ENCODE measurements at places on chromosomes 12 and 14.
A peak's percentile ranks its signal among the peaks of the same experiment; 100 is the strongest.

GRCh38 chr14:53226553-53226952, 73.4 kb upstream of the DDHD1 start:
- no peak for DNase-seq

DNA sequence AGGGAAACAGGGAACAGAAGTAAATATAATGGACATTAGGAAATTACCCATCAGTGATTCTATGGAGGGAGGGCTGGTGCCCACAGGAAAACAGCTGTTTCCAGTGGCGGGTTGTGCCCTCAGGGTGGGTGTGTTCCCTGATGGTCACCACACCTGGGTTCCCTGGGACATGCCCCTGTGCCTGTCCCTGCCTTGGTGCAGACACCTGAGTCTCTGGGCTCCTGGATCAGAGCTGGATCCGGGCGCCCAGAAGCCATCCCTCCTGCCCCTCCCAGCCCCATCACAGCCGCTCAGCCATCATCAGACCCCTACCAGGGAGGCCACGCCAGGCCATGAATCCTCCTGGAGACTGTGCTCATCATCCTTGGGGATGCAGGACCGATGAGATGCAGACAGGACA, 307.2 kb upstream of the SFSWAP start:
- DNase-seq: no peak

DNA sequence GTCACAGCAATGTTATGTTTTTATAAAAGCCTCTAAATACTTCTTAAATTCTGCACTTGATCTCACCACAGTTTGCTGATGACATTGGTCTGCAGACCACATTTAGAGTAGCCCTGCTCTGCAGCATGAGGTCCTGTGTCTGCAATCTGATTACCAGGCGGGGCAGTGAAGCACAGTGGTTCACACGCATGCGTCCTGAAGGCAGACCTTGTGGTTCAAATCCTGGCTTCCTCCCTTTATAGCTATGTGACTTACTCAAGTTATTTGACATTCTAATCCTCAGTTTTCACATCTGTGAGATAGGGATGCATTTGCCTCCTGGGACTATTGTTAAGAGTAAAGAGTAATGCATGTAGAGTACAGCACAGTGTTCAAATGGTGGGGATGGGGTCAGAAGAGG, 50.3 kb downstream of the BMAL2 start:
- DNase-seq: no peak

DNA sequence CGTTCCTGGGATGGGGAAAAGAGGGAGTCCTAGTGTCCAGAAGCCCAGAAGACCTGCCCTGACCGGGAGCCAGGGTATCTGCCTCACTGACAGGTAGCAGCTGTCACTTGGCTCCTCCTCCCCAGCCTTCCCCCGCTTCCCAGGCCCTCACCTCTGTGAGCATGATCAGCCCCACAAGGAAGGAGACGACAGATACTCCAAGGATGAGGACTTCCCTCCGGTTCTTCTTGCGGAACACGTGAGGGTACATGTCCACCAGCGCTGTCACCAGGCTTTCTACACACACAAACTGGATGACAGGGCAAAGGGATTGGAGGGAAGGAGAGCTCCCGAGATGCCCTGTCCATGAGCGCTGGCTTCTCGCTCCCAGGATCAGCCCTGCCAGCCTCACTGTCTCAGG, 9.9 kb upstream of the SLC6A12 start:
- no peak for DNase-seq

GRCh38 chr12:48994224-48995085, 4.7 kb downstream of the DDN start:
- no peak for DNase-seq

DNA sequence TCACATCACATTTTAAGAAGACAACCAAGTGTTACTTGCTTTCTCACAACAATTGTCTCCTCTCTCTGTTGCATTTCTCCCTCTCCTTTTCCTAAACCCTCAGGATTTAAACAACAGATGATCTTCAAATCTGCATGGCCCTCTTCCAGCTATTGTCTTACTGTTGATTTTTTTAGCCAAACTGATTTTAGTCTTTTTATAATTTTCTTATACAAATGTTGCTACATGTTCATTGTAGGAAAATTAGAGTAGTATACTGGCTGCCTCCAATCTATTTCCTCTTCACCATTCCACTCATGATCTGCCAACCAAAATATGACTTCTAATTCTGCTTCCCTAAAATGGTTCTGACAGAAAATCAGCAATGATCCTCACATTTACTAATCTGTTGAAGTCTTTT, 1.4 kb upstream of the KERA start:
- DNase-seq: no peak

DNA sequence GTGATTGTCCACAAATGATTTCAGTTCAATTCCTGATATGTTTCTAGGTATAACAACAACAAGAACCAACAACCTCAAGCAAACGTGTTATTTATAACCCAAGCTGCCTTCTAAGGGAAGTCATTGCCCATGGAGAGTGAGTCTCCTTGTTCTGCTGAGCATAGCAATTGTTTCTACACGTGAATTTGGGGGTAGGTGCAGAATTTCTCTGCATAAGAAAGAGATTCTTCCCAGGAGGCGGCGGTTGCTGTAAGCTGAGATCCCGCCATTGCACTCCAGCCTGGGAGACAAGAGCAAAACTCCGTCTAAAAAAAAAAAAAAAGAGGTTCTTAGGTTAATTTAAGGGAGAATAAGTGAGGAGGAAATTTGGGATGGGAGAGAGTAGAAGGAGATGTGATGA, 226.5 kb upstream of the PELI2 start:
- DNase-seq: no peak

GRCh38 chr12:53975064-53975471, 314 bp upstream of the HOTAIR start:
- DNase-seq: no peak

- DNase-seq: peak; percentile 39
Measured at GRCh38 chr12:96015672-96016071, 19.5 kb upstream of the HAL start.

GRCh38 chr14:104048758-104049507, 36.6 kb upstream of the ASPG start:
- peak; percentile 37 for DNase-seq

DNA sequence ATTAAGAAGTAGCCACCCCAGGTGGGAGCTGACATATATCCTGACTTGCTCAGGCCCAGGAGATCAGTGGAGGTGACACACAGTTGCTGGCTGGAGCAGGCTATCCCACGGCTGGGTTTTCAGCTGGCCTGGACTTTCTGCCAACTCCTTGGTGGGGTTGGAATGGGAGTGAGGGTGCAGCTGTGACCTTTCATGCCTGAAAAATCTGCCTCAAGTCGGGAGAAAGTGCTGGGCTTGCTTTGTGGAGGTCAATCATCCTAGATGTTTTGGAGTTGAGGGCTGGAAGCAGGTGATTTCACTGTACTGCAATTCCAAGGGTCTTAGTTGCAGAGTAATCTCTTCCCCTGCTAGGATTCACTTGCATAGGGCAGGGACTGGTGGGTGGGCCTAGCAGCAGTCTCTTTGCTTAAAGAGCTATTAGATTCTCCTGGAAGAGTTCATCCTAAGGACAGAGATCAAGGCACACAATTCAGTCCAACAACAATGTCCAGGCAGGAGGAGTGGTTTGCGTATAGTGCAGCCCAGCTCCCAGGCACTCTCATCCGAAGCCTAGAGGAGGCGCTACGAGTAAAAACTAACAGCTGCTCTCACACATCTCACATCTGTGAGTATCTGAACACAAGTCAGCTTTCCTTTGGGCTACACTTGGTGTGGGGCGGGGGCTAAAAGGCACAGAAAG, 98.1 kb downstream of the GAS2L3 start:
- DNase-seq: no peak

GRCh38 chr14:61183196-61183885, 97.8 kb downstream of the TMEM30B start:
- DNase-seq: no peak

- DNase-seq: no peak
Measured at GRCh38 chr14:56273951-56274350, 155.7 kb downstream of the PELI2 start.

DNA sequence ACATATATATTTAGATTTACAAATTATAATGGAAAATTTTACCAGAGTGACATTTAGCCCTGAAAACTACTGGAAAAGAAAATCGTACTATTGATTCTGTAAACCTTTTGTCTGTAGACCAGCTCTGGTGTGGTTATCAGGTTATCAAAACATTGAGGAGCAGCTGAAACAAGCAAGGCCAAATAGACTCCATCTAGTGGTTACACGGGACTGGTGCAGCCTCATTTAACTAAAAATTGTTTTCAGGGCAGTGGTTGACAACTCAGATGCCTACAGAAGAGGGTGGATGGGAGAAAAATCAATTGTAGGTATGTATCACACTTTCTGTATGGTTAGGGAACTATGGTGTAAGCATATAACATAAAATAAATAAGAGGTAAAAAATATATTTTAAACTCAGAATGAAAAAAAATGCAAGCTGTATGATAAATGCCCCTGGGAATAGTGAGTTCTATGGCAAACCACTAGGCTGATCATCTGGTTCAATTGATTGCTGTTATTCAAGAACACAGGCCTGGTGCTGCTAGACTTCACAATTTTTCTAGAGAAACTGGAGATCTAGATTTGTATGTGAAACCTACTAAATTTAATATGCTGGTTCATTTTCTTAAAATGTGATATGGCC, 51.2 kb downstream of the ACSS3 start:
- peak; percentile 47 for DNase-seq

- peak; percentile 10 for DNase-seq
Measured at GRCh38 chr14:60509438-60510253, 700 bp downstream of the SIX6 start.

DNA sequence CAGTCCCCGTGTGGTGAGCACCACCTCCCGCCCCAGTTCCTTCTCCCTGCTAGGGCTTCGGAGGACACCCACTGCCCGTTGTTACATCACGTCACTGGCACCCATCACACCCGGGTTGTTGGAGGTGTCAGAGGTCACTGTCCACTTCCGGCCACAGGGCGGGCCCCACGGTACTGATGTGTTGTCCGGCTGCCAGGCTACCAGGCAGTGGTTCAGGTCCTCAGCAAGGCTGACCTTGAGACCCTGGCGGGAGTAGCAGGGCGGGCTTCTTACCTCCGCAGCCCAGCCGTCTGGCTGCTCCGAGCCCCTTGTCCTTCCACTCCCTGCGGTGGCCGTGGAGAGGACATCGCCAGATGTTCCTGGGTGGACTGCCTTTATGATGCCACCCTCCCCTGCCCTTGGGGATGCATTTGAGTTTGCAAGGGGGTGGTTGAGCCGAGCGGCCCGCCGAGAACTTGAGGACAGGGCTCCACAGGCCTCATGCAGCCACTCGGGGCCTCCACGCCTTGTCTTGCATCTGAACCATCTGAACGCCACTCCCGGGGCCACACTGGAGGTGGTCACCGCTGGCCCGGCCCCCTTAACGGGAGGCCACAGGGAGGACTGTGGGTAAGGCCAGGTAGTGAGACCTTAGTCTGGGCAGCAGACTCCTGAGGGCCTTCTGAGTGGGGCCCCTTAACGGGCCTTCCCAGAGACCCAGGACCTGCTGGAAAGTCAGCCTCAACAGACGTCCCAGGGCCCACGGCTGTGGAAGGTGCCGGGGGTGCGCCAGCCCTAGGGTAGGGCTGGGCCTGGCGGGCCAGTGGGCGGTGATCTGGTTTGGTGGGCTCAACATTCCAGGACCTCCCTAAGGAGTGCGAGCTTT, 27.1 kb upstream of the PLD4 start:
- no peak for DNase-seq

DNA sequence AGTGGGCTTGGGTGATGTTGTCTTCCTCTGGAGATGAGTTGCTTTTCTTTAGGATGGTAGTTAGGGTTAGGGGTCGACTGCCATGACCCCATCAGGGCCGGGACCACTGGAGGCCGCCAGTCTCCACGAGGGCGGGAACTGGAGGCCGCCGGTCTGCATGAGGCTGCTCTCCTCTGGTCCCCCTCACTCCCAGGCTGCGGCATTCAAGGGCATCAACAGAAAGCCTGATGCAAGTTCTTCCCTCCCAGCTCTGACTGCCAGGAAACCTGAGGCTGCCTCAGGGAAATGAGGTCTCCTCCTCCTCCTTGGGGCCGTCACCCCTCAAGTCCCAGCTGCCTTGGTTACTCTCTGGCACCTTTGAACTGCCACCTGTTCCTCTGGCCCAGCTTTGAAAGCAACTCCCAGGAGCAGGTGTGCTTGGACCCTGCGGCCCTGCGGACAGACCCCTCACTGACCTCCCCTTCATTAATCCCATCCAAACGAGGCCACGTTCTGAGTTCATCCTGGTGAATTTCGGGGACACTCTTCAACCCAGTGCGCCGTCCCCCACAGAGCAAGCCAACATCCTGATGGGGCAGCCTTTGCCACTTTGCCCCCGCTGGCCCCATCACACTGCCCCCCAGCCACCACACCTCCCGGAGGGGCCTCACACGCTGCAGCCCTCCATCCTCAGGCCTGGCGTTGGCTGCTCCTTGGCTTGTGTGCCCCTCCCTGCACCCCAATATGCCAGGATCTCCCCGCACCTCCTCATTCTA, 37.2 kb upstream of the FBRSL1 start:
- no peak for DNase-seq

DNA sequence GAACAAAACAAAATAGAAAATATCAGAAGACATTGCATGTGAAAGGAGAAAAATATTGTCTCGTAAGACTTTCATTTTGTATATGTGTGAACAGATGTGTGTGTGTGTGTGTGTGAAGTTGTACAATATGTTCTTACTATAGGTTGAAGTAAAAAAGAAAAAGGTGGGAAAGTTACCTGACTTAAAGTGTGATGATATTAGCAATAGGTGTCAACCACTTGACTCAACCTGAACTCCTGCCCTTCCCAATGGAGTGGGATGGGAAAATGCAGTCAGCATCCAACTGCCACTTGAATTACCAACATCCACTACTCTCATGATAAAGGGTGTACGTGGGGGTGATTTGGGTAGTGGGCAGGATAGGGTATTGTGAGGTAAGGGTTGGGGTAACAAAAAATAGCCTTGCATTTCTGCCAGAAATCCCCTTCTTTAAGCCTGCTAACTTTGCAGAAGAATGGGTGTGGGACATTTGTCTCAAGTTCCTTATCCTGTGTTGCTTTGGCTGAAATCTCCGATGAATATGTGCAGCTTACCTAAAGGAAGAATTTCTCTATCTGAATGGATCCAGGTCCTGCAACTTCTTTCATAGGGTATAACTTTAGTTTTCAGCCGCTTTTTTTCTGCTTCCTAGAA, 181.6 kb downstream of the CHST11 start:
- DNase-seq: no peak

DNA sequence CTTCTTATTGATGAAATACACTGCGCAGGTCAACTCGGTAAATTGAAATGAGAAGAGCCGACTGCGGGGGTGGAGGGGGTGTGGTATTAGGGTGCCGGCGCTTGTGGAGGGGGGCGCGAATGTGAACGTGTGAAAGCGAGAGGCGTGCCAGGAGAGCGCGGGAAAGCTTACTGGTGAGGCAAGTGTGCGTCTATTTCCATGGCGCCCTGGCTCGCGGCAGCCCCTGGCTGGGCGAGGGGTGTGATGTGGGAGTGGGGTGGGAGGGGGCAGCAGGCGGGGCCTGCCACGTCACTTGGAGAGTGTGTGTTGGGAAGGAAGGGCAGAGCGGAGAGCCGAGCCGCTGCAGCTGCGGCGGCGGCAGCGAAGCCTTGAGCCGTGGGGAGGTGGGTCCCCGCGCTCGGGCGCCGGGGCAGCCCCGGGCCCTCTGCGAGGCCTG, 88.8 kb downstream of the GALNT8 start:
- DNase-seq: no peak

GRCh38 chr14:26121181-26121580, 476.7 kb downstream of the NOVA1 start:
- no peak for DNase-seq

- DNase-seq: no peak
Measured at GRCh38 chr12:109475121-109475520, 2.0 kb downstream of the KCTD10 start.

GRCh38 chr12:114294303-114294685, 111.7 kb downstream of the TBX5 start:
- peak; percentile 41 for DNase-seq
